ENCODE measurements at places on chromosomes 2 and 18.
A peak's percentile ranks its signal among the peaks of the same experiment; 100 is the strongest.

GRCh38 chr2:41720331-41721251, 327.2 kb upstream of the PKDCC start:
- DNase-seq: no peak

DNA sequence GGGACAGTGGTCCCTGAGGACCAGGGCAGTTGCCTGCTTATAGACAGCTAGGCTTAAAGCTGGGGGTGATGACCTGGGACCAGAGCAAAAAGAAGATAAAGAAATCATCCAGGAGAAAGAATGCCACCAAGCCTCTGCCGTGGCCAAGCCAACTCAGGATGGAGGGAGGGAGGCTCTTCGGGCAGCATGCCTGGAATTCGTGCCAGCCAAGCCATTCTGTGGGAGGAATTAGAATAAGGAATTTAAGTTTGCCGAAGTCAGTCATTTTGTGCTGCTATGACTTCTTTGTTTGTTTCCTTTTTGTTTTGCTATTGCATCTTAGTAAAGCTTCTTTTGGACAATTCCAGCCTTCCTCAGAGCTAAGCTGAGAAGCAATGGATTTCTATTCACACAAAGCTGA, 124.1 kb downstream of the EN1 start:
- DNase-seq: peak; percentile 14

- DNase-seq: peak; percentile 76
Measured at GRCh38 chr18:44309185-44309584, 371.5 kb upstream of the SETBP1 start.

DNA sequence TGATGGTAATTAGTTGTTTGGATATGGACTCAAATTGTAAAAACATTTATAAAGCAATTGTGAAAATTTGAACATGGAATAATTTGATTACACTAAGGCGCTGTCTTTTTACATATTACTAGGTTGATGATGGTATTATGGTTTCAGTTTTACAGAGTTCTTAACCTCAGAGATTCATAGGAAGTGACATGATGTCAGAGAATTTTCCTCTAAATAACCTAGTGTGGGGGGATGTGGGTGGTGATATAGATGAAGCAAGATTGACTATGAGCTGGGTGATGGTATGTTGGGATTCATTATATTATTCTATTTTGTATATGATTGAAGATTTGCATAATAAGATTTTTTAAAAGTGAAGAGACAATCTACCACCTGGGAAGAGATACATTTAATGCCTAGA, 45.9 kb upstream of the ATP5MC3 start:
- DNase-seq: no peak

GRCh38 chr2:134410006-134410405, 156.1 kb downstream of the MGAT5 start:
- DNase-seq: no peak

- DNase-seq: no peak
Measured at GRCh38 chr2:215542690-215543089, 106.8 kb upstream of the FN1 start.

DNA sequence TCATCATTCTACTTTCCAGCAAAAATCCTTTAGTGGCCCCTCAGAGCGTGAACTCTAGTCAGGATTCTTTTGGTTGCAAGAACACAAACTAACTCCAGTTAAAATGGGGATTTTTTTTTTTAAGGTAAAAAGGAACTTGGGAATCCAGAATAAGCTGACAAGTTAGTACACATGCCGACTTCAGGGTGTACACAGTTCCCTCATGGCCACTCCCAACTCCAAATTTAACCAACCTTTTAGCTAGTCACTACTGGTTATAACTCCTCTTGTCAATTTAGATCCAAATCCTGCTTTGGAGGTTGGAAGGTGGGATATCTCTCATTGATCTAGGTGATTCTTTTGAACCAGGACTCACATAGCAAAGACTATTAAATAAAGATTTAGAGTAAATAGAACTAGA, 5.0 kb upstream of the PGAP1 start:
- DNase-seq: no peak

GRCh38 chr2:109631741-109632140, 17.6 kb downstream of the SOWAHC start:
- DNase-seq: no peak

DNA sequence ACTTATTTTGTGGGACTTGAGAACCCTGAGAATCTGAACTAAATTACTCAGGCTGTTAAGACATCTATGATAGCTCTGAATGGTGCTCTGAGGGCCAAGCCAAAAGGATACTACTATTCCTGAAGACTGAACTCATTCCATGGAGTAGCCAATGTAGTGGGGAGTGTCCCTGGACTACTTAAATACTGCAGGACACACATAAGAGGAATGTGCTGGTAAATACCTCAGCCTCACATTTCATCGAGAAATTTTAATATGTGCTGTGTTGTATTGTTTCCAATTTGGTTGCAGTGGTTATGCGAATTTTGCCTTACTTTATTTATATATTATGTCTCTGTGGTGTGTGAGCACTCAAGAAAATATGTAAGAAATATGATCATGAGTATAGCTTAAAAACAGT, 264.4 kb upstream of the FIGN start:
- DNase-seq: peak; percentile 75

DNA sequence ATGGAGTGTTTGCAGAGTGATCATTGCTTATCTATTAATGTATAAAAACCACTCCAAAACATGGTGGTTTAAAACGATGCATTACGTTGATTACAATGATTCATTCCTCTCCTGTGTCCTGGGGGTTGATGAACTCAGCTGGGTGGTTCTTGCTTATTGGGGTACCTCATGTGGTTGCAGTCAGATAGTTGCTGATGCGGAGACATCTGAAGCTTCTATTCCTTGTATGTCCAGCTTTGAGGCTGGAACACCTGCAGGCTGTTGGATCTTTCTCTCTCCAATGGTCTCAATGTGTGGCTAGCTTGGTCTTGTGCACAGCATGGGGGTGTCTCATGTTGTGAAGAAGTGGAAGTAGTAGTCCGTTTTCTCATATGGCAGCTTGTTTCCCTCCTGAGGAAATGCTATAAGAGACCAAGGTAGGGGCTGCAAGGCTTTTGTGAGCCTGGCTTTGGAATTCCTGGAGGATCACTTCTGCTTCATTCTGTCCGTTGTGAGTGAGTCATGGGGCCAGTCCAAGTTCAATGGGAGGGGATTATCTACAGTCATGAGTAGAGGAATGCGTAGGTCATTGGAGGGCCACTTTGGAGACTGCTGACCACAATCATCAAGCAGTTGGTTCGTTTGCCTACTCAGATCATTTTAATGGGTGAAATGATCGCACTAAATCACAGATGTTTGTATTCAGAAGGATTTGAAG, 601.0 kb downstream of the SLC4A3 start:
- DNase-seq: peak; percentile 98

DNA sequence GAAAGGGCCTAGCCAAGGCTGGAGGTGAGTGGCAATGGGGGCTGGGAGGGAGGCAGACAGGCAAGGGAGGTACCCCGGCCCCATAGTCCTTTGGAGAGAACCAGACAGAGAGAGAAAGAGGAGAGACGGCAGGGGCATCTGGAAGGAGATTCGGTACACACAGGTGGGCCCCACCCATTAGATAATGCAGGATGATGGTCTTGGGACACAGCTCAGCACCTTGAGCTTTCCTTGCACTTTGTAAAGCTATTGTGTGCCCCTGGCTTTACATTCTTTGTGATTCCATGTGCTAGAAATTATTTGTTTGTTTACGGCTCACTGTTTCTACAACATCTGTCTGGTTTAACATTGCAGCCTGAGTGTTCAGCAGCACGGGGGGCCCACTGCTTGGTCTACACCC, 83.1 kb downstream of the CTAGE1 start:
- no peak for DNase-seq

GRCh38 chr2:33091541-33092123, 144.9 kb downstream of the LTBP1 start:
- no peak for DNase-seq

DNA sequence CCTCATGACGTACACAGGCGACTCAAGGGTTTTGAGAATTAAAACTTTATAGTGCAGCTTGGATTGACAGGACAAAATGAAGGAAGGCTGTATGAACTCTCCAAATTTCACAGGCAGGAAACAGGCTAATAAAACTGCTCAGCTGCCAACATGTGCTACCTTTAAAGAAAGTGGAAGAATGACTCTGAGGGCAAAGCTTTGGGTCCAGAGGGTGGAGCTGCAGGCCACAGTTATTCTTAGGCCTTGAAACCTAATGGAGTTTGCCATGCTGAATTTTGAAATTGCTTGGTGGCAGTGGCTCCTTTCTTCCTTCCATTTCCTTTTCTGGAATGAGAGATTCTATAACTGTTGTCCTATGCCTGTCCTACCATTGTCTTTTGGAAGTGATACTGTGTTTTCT, 34.8 kb downstream of the HAT1 start:
- DNase-seq: no peak

GRCh38 chr2:9274701-9275343, 68.2 kb downstream of the ASAP2 start:
- DNase-seq: no peak

DNA sequence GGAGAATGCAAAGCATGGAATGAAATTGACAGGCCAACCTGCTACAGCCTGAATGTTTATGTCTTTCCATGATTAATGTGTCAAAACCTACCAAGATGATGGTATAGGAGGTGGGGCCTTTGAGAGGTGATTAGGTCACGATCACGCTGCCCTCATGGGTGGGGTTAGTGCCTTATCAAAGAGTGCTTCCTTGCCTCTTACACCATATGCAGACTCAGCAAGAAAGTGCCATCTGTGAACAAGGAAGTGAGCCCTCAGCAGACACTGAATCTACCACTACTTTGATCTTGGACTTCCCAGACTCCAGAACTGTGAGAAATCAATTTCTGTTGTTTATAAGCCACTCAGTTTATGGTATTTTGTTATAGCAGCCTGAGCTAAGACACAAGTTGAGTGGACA, 147.5 kb upstream of the BCL2L11 start:
- DNase-seq: no peak

- no peak for DNase-seq
Measured at GRCh38 chr2:64213532-64214275, 69.5 kb upstream of the PELI1 start.

GRCh38 chr18:14959550-14959949, 211.6 kb downstream of the ANKRD30B start:
- no peak for DNase-seq

DNA sequence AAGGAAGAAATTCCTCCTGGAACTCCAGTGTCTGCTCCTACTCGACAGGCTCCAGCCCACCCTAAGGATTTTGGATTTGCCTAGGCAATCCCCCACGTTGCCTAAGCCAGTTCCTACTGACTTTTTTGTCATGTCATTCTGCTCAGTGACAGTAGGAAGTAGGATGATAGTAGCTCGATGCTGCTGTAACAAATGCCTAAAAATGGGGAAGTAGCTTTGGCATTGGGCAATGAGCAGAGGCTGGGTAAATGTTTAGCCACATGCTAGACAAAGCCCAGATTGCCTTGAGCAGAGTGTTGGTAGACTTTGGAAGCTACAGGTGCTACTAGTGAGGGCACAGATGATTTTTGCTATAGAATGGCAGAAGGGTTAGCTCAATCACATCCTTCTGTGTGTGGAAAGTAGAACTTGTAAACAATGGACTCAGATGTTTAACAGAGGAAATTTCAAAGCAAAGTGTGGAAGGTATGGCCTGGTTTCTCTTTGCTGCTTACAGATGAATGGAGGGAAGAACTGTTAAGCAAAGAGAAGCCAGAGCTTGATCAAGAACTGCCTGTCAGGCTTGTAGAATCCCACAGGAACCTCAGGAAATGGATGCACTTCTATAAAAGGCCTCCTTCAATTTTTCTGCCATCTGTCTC, 154.8 kb downstream of the RNF144A start:
- DNase-seq: no peak

GRCh38 chr2:235129850-235130249, 178.0 kb downstream of the SH3BP4 start:
- DNase-seq: peak; percentile 40

- DNase-seq: no peak
Measured at GRCh38 chr18:8333961-8334360, 275.3 kb upstream of the RAB12 start.

GRCh38 chr2:7634409-7634808, 717.2 kb downstream of the RNF144A start:
- no peak for DNase-seq

GRCh38 chr2:182435754-182436153, 8.9 kb upstream of the PDE1A start:
- DNase-seq: peak; percentile 15

DNA sequence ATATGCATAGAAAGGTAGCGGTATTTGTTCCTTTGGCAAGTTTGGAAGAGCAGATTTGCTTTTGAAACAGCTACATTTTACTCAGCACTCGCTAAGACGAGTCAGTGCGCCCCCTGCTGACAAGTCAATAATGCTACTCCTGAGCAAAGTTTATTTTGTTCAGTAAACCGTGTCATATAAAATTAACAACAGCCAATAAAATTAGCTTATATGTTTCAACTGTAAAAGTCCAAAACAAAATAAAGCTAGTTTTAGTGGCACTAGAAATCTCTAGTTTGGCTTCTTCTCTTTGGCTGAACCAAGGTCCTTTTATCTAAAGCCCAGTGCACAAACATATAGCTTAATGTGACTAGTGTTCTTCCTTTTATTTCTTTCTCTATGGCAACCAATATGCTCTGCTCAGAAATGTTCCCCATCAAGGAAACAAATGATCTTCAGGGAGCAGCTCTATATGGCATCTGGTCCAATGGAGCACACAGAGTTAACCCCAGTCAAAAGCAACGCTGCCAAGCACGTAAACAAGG, 4.2 kb upstream of the POU3F3 start:
- DNase-seq: peak; percentile 48

GRCh38 chr2:104889291-104889959, 35.5 kb downstream of the POU3F3 start:
- no peak for DNase-seq

- DNase-seq: peak; percentile 25
Measured at GRCh38 chr2:84969511-84970209, 1.3 kb upstream of the KCMF1 start.

DNA sequence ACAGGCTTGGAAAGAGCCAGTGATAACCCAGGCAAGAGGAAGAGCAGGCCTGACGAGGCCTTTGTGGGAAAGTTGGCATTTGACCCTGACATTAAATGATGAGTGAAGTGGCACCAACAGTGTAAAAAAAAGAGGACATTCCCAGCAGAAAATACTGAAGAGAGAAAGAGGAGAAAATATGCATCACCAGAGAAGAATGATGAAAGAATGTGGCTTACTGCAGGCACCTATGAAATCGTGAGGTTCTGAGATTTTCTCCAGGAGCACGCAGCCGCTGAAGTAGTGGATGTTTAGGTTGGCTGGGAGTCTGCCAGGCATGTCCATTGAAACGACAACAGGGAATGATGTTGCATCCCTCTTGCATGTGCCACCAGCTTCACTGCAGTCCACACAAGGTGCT, 13.8 kb downstream of the EHD3 start:
- peak; percentile 33 for DNase-seq
